SW 1271 (cell line): ENCODE measurements at places on chromosomes 2 and 18.

DNA sequence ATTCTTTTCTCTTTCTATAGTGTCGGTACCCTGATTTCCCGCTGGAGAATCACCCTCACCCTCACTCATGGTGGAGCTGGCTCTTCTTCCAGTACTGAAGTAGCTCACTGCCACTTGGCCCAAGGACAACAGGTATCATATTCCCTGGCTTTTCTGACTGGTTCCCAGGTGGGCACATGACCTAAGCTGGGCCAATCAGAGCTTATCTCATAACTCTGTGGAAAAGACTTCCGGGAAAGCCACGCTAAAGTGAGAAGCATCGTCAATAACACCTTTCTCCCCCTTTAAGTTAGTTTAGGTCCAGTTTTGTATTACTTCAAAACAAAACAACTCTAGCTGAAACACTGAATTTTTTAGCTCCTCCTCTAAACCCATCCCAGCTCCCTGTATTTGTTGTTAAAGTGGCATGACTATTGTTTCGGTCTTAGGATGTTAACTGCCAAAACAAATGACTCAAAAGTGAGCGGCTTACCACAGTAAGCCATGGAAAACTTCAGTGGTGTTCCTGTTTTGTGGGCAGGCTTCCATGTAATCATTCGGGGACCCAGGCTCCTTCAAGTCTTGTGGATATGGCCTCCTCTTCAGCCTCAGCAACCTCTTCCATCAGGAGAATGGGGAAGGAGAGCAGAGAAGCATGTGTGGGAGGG is 137.4 kb upstream of the DLX2 start:
- DNase-seq, result no peak

- no peak for DNase-seq
Measured at GRCh38 chr18:46497129-46497528, 159.9 kb downstream of the LOXHD1 start.

DNA sequence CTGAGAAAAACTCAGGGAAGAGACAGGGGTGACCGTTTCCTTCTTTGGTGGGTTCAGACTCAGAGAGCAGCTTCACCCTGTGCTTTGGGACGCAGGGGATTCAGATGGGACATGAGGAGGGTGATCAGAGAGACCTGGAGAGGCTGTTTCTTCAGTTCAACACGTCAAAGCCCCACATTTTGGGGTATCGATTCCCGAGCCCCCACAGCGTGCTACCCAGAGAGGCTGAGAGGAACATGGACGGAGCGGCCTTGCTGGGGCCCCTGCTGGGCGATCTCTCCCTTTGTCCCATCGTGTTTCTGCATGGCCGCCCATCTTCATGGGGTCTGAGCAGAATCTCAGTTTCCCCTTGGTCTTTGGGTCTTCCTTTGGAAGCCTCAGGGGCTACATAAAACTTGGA is 38.2 kb upstream of the PXDN start:
- no peak for DNase-seq

DNA sequence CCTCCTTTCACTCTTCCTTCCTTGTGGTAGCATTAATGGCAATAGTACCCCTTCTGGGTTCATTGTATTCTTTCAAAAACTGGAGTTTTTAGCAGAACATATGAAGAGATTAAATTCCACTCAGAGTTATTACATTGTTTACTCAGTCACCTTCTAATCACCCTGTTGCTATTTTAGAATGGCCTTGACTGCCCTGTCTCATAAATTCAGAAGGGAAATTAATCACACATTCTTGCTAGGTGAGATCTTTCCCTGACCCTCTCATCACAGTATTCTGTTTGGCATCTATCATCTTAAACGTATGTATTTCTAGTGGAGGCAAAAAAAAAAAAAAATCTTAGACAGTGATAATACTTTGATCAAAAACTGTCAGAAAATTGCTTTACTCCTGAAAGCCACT is 760.4 kb downstream of the ADCYAP1 start:
- DNase-seq, result no peak

- DNase-seq, result no peak
Measured at GRCh38 chr2:197388866-197389587, 45.8 kb downstream of the SF3B1 start.

- DNase-seq, result no peak
Measured at GRCh38 chr2:238369591-238370040, 49.3 kb downstream of the TRAF3IP1 start.

GRCh38 chr2:170997893-170998597 is 69.0 kb downstream of the GORASP2 start:
- no peak for DNase-seq

DNA sequence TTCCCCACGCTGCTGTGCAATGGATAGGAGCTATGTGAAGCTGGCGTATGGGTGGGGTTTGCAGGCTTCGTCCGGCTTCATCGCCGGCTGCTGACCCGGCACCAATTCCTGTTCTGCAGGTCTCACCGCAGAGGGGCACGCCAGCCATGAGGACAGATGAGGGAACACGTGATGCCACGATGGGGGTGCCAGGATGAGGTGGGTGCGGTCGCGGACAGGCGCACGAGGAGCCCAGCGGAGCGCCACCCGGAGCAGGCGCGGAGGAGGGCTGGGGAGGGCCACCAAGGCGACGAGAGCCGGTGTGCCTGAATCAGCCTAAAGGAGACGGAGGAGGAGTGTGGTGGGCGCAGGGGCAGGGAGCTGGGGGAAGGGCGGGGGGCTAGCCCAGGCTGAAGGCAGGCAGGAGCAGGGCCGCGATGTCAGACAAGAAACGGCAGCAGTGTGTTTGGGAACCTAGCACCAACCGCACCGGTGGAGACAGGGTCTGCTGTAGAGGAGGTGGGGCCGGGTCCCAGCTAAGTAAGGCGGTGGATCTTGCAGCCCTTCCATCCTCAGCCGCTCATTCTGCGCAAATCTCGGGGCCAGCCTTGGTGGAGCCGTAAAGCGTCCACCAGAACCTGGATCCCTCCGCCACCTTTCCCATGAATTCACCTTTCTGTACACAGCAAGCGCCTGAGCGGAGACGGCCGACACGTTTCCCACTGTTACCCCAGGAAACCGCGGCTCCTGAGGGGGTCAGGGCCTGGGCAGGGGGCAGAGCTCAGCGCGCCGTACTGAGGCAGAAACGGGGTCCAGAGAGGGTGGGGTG is 17.0 kb upstream of the CD8A start:
- DNase-seq, result no peak

DNA sequence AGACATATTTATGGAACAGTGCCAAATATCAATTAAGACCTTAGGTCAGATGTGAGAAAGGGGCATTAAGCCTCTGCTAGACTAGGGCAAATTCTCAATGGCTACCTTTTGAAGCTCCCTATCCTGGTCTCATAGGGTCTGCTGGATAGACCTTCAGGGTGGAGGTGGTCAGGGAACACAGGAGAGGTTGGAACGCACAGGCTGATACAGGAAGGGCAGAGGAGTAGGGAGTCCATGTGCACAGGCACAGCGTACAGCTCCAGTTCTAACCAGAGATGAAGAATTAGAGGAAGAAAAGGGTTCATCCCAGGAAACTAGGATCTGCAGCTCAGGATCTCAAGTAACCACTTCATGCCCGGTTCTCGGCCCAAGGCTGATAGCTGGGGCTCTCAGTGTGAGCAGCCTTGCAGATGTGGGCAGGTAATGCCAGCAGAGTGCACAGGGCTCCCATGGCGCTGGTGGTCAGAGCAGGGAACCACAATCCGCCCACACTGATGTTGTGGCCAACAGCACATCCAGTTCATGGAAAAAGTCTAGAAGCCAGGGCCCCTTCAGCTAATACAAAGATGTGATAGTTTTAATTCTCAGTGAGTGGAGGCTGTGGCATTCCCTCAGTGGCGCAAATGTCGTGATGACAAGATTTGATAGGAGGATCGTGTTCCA is 3.4 kb upstream of the EVA1A start:
- no peak for DNase-seq

DNA sequence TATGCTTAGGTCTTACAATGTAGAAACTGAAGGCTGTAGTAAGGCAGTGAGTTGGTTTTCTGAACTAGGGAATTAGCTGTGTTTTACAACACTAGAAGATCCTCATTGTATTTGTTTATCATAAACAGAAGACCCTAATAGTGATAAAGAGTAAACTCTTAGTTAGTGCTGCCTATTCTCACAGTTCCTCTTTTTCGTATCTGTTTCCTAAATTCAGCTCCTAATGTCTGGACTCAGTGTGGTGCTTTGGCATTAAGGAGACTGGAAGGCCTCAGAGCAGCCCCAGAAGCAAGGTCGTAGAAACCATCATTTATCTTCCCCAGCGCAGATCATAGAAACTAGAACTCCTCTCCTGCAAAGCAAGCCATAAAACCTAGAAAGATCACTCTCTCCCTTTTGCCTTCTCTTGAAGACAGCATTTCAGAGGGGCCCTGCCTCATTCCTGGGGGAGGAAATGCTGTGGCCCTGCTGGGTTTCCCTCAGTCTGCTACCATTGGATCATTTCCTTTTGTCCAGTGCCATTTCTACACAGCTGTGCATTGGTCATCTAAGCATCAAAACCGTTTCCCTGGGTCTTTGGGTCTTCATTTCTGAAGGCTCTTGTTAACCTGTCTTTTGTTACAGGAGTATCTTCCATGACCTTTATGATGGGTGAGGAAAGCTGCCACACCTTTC is 4.7 kb downstream of the ACP1 start:
- no peak for DNase-seq

DNA sequence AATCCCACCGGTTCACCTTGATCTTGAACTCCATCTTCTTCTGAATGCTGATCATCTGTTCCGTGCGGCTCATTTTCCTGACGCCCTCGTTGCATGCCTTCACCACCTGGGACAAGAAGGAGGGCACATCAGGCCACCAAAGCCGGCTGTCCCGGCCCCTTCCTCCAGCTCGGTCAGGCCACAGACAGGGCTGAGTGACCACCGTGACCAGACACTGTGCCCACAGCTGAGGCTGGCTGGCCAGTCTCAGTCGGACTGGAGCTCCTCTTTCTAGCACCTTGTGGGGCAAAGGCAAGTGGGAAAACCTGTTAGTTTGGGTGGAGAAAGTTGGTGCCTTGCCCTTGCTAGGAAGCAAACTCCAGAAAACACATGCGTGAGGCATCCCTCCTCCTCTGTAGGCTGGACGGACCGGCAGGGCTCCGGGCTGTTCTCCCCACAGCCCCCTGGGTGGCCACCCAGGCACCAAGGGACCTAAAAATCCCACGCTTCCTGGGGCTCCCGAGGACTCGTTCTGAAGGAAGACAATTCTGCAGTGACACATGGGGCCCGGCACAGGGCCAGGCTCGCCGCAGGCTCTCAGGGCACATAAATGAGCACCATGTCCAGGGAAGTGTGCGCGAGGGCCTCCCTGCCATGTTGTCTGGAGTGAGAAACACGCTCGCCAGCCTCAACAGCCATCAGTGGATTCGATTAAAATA is 15.3 kb downstream of the SNORC start:
- DNase-seq, result no peak

DNA sequence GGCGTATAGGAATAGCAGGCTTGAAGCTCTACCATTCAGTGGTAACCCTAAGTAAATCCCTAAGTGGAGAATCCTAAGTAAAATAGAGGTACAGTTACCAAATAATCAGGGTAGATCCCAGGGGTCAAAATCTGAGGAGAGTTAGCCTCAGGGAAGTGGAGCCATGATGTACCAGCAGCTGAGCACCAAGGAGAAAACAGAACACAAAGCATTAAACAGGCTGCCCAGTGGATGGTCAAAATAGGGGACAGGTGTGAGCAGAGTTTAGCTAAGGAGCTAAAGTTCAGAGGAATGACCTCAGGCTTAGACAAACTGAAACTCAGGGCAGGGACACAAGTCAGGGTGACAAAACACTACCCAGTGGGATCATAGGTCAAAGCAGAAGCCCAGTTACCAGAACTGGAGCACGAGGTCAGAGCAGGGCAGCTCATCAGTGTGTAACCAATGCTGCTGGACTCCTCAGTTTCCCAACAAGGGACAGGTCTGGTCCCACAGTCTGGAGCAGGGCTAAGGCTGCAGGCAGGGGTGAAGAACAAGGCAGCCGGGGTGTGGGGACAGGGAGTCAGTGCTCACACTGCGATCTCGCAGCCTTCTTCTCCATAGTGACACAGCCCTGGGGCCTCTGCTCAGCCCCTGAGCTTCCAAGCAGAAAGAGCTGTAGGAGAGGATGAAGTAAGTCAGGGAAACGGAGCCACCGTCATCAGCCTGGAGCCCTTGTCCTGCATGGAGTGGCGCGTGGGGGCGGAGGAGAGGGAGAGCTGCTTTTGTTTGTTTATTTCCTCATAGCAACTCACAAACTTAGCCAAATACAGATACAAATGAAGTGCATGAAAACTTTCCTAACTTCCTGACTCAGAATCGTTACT is 264.0 kb downstream of the MREG start:
- DNase-seq, result no peak

DNA sequence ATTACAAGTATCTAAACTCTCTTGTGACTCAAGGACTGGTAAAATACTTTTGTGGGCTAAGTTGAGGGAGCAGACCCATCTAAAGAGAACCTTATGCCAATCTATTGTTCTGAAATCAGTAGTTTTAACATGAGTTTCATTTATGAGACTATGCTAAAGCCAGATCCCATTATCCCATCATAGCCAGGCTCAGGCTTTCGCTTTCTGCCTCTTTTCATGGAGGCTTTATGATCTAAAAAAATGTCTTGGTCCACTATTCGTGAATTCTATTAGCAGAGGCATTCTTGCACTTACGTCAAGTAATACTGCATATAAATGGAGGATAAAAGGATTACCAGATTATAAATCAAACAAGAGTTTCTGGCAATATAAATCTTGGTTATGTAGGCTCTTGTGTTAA is 1636.9 kb upstream of the ACVR2A start:
- no peak for DNase-seq

DNA sequence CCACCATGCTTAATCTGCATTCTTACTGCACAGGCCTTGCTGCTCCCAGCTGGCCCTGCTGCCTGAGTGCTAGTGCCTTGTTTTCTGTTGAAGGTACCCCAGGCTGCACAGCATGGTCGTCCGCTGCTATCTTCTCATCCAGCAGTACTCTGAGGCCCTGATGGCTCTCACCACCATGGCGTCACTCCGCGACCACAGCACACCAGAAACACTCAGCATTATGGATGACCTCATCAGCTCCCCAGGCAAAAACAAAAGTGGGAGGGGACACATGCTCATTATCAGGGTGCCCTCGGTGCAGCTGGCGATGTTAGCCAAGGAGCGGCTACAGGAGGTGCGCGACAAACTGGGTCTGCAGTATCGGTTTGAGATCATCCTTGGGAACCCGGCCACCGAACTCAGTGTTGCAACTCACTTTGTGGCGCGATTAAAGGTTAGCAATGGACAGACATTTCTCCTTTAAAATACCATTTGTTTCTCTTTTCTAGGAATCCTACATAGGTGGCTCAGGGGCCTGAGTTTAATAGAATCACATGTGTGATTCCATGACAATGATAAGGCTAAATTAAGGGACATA is 110.5 kb downstream of the ESCO1 start:
- DNase-seq, result no peak

GRCh38 chr2:214011676-214012075 is 399.2 kb upstream of the VWC2L start:
- no peak for DNase-seq
